Pericardium fibroblast (primary cell): ENCODE measurements at places on chromosomes 16 and 17. TPM values are rescaled to one million over a fixed set of nuclear protein-coding genes. Genes with fewer than 3 reads are reported as not detected.

Gene LCMT1
- total RNA-seq: 39.8 and 41.9 TPM in 2 replicates

Gene TMEM101
- 27.7 and 32.3 TPM in 2 replicates for total RNA-seq

Gene PIPOX
- total RNA-seq: 0.34 and 1.1 TPM in 2 replicates

Gene TBX2
- total RNA-seq: 8.8 and 12.7 TPM in 2 replicates

Gene CCDC78
- 0.94 and 2.1 TPM in 2 replicates for total RNA-seq

Gene HIGD1B
- total RNA-seq: not detected in 2 replicates

Gene OR1A1
- total RNA-seq: not detected in 2 replicates

Gene ARHGAP27
- total RNA-seq: 2.2 and 2.8 TPM in 2 replicates

Gene TBC1D3L
- total RNA-seq: 0.68 and 2.8 TPM in 2 replicates

Gene BMERB1
- total RNA-seq: 43.1 and 43.9 TPM in 2 replicates

Gene MARVELD3
- total RNA-seq: 0.12 TPM in 1 of 2 replicates, not detected in the other

Gene NKIRAS2
- 41.5 and 65.0 TPM in 2 replicates for total RNA-seq

Gene OR3A2
- 0.70 TPM in 1 of 2 replicates, not detected in the other for total RNA-seq

Gene KAT8
- 30.2 and 33.0 TPM in 2 replicates for total RNA-seq

Gene RAB11FIP3
- 26.7 and 36.1 TPM in 2 replicates for total RNA-seq
